ENCODE measurements at places on chromosomes 6 and 20.
A peak's percentile ranks its signal among the peaks of the same experiment; 100 is the strongest.

- DNase-seq, result no peak
Measured at GRCh38 chr6:842141-842540, 149.2 kb upstream of the EXOC2 start.

- peak; percentile 61 for DNase-seq
Measured at GRCh38 chr6:15077006-15077405, 168.9 kb upstream of the JARID2 start.

DNA sequence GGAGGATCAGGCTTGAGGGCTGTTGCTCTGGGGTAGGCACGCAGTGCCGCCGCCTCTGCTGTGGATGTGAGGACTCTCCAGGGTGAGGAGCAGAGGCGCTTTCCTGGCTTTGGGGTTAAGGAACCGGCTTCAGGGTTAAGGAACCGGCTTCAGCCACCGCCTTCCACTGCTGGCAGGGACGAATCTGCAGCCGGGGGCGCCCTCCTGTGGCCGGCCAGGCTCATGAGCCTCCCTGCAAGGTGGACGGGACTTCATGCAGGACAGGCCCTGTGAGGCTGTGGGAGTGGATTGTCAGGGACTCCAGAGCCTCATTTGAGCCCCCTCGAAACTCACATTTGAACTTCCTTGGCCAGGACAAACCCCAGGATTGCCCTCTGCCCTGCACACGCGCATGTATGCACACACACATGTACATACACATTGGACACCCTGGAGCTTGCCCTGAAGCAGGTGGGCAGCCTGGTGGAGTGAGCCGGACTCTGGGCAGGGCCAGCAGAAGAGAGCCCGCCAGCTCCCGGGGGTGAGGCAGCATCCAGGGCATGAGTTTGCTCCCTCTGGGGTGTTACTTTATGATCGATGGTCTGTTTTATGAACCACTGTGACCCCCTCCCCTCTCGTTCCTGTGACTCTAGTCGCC, 146.9 kb downstream of the PHACTR3 start:
- peak; percentile 42 for DNase-seq

- peak; percentile 8 for DNase-seq
Measured at GRCh38 chr6:132020138-132020581, 69.0 kb upstream of the CCN2 start.

GRCh38 chr6:169115632-169116031, 138.0 kb downstream of the THBS2 start:
- DNase-seq, result no peak

GRCh38 chr6:122713138-122713537, 66.4 kb upstream of the FABP7 start:
- peak; percentile 9 for DNase-seq

GRCh38 chr6:149166336-149166735, 151.2 kb upstream of the TAB2 start:
- no peak for DNase-seq

DNA sequence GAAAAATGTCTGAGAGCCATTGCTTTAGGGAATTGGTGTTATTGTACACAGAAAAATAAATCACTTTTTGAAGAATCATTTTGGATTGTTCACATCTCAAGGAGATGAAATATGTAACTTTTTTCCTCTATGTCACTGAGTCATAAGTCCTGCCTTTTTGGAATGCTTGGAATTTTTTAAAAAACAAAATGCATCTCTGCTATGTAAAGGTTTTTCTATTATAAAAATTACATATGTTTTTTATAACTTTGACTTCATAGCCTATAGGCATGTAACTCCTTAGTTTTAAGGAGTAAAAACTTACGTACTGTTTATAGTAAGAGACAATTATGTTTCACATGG, 8.7 kb downstream of the RNF144B start:
- DNase-seq, result no peak

DNA sequence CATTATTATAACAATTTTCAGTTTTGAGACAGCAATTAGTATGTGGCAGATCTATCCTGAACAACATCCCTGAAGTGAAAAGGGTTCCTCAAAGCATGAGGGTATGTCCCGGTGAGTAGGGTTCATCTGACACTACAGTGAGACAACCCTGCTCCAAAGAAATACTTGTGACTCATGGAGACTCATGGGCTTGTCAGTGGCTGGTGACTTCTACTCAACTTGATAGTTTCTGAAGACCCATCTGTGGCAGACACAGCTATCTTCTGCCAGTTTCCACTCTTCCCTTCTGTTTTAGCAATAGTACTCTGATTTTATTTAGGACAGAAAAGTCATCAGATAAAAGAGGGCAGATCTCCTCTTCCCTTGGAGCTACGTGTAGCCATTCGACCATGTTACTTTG, 41.4 kb downstream of the MAP3K7 start:
- peak; percentile 33 for DNase-seq

GRCh38 chr6:27617700-27618689, 145.1 kb upstream of the ZNF184 start:
- peak; percentile 63 for DNase-seq

DNA sequence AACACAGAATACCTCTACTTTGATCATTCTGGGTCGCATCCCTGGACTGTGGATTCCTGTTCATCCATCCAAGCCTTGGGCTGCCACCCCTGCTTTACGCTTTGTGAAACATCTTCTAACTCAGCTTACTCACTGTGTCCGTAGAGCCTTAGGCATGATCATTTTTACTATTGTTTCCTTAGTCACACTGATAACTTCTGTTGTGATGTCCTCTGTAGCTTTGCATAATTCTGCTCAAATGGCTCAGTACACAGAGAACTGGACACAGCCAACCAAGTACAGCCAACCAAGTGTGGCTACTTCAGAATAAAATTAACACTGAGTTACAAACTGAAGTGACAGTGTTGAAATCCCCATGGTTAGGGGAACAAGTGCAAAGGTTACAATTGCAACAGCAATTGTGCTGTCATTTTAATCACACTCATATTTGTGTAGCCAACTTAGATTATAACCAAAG, 8.6 kb upstream of the FKBP1A start:
- no peak for DNase-seq

- peak; percentile 61 for DNase-seq
Measured at GRCh38 chr20:53785320-53785719, 191.7 kb upstream of the ZNF217 start.

DNA sequence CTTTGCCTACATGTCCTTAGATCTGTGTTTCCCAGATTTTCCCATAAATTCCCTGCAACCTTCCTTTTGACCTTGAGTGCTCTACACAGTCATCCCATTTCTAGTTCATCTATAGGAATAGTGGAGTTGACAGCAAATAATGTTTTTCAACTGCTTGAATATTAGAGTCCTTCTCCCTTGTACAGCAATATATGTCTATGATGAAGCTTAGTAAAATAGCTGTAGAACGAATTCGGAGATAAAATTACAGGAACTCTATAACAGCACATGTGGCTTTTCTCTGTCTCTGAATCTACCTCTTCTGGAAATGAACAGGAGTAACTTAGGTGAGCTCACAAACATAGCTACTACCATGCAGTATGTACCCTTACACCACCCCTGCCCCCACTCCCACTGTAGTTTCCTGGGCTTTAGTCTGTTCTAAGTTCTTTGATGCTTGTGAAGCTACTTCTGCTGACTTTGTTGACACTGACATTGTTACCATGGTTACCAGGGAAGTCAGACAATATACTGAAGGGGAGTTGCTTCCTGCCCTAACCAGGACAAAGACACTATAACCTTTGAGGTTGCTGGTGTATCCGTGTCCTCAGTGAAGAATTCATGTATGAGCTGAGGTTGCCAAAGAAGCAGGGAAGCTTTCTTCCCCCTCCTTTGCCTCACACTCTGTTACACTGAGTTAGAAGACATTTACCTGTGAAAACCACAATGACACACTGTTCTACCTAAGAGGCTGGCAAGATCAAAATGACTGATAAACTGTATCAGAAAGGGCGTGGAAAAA, 35.8 kb upstream of the SHLD1 start:
- no peak for DNase-seq

- no peak for DNase-seq
Measured at GRCh38 chr20:29318871-29319461, 1938.5 kb upstream of the DEFB115 start.

DNA sequence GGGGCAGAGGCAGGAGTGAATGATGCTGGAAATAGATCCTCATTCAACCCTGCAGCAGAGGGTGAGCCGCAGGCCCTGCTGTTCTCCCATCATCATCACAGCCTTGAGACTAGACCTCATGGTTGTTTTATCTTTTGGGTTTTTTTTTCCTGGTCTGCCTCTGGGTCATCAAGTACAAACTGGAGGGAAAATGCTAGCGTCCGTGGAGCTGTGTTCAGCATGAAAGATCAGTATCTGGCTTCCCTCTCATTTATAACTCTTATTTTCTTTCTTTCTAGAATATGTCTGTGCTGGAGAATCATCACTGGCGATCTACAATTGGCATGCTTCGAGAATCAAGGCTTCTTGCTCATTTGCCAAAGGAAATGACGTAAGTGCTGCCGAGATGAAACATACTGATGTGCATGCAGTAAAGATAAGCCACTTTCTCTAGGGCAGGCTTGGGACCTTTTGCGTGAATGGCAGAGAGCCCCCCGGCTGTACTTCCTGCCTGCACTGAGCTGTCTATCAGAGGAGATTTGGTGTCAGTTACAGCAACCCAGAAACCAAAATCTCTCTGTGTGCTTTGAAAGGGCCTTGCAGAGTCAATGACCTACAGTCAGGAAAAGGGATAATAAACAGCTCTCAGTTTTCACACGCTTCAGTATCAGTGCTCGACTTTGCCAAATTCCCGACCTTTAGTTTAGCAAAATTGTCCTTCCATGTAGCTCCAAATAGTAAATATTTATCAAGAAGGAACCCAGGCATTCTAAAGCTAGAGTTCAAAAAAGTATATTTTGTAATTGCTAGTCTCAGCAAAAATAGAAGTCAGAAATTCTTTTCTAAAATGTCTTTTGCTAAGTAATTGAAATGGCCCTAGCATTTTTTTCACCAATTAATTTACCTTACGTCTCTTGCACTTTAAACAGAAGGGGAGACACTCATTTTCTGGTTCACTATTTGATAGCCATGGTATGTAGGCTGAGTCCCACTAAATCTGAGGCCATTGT, 76.3 kb downstream of the MTFR2 start:
- no peak for DNase-seq

GRCh38 chr6:53300656-53301551, 47.8 kb downstream of the ELOVL5 start:
- no peak for DNase-seq

DNA sequence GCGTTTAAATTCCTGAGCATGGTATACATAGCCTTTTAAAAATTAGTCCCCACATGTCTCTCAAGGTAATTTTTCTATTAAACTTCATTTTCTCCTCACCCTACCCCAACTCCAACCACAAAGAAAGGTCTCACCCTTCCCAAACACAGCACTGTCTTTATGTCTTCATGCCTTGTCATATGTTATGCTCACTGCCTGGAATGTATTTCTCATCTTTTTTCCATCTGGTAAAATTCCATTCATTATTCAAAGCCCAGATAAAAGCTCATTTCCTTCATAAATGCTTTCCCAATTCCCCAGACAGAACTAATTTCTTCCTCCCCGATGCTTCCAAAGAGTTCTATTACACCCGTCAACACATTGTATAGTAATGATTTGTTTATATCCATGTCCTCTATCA, 302.0 kb downstream of the ALDH8A1 start:
- no peak for DNase-seq

DNA sequence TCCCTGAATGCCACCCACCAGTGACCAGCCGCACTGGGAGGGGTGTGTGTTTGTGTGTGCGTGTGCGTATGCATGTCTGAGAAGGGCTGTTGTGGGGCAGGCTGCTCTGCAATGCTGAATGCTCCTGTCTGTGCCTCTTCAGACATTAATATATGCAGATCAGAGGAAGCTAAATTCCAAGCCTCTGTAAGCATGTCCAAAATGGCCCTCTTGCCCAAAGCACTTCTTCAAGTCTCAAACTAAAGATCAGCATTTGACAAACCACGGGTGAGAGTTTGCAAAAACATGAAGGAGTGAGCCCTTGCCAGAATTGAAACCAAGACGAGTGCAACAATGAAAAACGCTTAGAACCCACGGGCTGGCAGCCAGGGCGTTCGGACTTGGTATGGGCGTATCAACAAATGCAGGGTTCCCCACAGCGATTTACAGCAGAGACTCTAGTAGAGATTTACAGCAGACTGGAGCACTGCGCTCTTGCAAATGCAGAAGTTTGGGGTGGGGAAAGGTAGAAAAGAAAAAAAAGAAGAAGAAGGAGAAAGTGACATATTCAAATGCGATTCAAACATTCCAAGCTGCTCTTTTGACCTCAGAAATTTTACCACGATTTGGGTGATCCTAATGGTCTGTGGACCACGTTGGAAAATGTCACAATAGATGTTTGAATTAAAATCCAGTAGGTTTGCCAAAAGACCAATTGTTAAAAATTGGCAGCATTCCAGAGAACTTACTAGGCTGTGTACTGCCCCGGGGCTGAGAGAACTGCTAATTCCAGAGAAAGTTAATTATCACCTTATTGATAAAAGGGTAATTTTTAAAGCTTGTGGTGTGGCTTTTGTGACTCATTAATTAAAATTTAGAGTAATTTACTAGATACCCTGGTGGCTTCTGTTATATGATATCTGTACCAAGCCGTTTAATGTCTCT, 3.5 kb downstream of the SCML4 start:
- DNase-seq, result peak; percentile 42

DNA sequence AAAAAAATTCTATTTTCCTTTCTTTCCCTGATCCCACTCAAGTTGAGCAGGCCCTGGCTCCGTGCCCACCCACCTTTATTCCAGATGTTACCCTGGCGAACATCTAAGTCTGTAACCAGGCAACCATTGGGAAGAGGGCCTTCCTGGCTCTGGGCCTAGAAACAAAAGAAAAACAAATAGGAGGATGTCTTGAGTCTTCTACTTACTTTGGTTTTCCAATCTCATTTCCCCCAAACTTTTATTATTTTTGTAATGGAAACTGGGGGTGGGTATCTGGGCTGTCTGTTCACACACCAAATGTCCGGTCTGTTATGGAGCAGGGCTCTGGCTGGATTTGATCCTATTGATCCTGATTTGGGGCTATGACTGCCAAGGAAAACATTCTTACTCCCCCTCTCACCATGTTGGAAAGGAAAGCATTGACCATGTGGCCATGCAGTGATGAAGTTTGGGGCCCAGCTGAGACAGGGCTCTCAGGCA, 744.1 kb downstream of the DHX35 start:
- DNase-seq, result no peak

GRCh38 chr6:139308286-139308916, 16.6 kb upstream of the TXLNB start:
- no peak for DNase-seq

GRCh38 chr20:50724851-50725723, 6.3 kb upstream of the PARD6B start:
- DNase-seq, result peak; percentile 98

DNA sequence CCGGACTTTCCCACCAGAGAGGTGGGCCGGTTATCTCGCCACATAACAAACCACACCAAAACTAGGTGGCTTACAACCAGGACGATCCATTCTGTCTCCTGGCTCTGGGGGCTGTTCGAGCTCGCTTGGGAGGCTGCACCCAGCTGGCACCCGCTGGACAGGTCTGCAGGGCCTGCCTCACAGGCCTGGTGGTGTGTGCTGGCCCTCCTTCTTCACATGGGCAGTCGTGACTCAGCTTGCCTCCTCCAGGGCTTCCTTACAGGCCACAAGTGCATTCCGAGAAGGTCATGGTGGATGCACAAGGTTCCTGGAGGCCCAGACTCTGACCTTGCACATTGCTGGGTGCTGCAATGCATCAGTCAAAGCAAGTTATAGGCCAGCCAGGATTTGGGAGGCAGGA, 34.2 kb downstream of the FOXF2 start:
- no peak for DNase-seq

Data from epithelial cell of esophagus (primary cell).